ENCODE measurements at places on chromosomes 4 and X.

- peak; percentile 22 for DNase-seq
These were observed 1.4 kb upstream of the ZFX start for GRCh38 chrX:24148121-24148520.

DNA sequence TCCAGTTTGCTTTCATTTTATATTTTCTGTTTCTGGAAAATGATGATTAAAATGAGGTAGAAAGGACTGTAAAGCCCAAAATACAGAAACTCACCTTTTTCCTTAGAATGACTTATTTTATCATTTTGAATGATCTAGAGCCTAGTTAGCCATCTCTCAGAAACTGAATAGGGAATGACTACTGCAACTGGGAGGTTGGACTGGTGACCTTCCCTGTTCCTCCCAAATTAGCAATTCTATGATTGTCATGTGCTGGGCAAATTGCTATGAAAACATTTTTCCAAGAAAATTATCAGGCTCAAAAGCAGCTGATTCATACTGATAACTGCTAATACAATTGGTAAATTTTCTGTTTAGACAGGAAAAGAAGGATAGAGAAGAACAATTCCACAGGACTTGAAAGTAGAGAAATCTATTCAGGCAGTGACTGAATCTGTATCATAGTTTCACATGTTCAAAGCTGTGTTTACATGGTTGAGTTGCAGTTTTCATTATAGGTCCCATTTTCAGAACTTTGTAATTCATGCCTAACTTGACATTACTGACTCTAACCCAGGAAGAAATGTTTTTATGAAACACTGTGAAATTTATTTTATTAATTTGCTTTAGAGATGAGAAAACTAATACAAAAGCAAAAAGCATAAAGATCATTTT, 43.4 kb upstream of the SEC24B start:
- no peak for DNase-seq

DNA sequence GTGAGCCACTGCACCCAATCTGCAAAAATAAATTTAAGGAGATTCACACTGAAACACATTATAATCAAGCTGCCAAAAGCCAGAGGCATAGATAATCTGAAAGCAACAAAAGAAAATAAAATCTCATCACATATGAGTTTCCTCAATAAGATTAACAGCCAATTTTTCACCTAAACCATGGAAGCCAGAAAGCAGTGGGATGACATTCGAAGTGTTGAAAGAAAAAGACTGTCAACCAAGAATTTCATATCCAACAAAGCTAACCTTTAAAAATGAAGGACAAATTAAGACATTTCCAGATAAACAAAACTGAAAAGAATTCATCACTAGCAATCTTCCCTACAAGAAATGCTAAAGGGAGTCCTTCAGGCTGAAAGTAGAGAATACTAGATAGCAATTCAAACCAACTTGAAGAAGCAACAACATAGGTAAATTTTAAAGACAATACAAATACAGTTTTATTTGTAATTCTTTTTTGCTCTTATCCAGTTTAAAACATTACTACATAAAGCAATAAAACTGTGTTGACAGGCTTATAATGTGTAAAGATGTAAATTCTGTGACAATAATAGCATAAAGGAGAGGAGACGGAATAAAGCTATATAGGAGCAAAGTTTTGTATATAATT, 23.1 kb upstream of the KLHL8 start:
- DNase-seq: no peak

DNA sequence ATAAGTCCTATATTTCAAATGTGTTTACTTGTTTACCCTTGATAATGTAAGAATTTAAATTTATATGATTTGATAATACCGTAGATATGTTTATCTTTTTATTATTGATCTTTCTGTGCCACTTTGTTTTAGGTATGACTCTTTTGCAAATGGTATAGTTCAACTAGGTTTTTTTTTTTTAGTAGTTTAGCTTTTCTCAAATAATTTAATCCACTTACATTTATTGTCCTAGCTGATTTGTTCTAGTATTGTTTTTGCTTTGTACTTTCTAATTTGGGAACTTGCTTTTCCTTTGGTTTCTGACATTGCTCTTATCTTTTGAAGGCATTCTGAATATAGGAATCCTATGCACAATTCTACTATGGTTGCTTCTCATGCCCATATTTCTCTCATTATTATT, 98.9 kb upstream of the NAP1L5 start:
- no peak for DNase-seq

Measured in central memory CD4-positive, alpha-beta T cell (primary cell).